AG08395 (cell line): ENCODE measurements at places on chromosomes 1 and 21.

GRCh38 chr1:205494115-205494514, 10.4 kb upstream of the CDK18 start:
- DNase-seq: no peak

GRCh38 chr1:10626791-10627410, 152.2 kb downstream of the PEX14 start:
- no peak for DNase-seq

DNA sequence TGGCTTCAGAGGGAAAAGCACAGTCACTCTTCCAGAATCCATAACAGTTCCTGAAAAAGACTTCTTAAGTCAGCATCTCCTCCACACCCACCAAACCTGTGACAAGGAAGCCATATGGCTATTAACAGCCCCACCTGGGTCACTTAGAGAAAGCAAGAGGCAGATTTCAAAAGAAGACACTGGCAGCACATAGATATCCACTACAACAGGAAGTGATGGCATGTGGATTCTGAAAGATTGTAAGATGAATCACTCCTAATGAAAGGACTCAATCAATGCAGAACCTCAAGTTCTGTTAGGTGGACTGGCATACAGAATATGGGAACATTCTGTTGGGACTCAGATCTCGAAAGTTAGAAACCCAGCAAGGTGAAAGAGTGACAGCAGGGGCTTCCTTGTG, 365.9 kb downstream of the TGFB2 start:
- DNase-seq: no peak

DNA sequence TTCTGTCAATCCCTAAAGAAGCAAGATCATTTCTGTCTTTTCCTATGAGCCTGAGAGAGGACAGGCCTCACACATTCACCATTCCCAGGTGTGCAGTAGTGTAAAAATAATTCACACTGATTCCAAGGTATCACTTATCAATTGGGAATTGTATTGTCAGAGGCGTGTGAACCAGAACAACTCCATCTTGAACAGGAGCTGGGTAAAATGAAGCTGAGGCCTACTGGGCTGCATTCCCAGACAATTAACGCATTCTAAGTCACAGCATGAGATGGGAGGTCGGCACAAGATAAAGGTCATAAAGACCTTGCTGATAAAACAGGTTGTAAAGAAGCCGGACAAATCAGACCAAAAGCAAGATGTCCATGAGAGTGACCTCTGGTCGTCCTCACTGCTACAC, 239.2 kb downstream of the SMYD3 start:
- no peak for DNase-seq

- DNase-seq: no peak
Observed at GRCh38 chr1:181119093-181119989, 30.8 kb downstream of the IER5 start.

DNA sequence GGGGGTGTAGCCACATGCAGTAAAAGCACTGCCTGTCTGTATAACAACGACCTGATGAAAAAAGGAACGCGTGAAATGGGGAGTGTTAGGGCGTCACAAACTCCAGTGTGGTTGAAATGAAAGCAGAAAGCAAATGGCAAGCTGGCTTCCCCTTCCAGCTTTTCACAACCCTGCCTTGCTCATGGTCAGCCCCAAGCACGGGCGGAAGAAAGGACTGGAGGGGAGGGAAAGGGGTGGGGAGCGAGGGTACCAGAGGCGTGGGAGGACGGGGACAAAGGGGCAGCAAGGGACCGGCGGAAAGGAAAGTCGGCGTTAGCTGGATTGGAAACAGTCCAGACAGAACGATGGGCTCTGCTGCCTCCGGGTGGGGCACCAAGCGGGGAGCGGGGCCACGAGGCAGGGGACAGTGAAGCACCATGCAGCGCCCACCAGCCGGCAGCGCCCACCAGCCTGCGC, 9.6 kb downstream of the VPS26C start:
- peak; percentile 10 for DNase-seq

DNA sequence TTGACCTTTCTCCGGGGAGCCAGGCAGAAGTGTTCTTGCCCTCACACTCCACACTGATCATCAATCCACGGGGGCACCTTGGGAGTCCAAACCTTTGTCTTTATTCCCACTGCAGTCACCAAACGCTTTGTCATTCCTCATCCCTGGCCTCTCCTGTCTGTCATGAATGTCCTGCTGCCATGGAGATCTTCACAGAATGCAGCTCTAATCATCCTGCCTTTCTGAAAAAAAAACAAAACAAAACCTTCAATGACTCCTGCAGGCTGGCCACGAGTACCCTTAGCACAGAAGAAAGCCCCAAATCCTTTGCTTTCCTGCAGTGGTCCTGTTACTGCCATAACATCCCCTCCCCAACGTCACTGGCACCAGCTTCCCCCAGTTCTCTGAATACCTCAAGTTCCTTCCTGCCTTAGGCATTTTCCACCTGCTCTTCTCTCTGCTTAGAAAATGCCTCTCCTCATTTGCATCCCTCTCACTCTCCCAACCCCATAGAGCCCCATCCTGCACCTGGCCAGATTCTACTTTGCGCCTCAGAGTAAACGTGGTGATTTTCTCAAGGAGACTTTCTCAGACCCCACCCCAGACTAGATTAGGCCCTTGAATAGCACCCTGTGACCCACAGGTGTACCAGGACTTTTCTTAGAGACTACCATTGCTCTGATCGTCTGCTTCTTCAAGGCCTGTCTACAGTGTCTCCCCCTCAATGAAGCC, 131.2 kb downstream of the AK5 start:
- no peak for DNase-seq

DNA sequence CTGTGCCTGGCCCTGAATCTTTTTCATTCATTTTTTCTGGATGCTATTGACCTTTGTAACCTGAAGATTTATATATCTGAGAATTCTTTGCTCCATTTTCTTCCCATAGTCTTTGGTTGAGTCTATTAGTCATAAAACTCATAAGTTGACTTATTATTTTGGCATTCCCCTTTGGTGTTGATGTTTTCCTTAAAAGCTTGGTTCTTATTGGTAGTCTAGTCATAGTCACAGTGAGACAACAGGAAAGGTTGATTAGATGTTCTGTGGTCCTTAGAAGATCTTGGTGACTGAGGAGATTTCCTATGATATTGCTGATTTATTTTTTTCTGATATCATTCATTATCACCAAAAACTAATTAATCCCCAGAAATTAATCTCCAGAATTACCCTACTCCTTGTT, 86.2 kb downstream of the PTPRC start:
- no peak for DNase-seq

DNA sequence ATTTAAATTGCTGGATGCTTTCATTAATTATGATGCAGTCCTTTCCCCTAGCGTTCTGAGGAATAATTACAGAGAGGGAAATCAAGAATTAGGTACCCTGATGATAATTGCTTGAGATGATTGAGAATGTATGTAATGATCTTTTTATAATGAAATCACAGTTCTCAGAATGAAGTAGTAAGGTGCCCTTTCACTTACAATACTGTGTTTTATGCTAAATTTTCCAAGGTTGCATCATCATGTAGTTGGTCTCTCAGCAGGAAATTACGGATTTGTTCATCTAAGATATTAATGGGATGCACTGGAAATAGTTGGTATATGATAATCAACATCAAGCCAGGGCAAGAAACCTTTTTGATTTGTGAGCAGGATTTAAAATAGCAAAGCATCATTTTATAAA, 34.1 kb downstream of the AGT start:
- no peak for DNase-seq

DNA sequence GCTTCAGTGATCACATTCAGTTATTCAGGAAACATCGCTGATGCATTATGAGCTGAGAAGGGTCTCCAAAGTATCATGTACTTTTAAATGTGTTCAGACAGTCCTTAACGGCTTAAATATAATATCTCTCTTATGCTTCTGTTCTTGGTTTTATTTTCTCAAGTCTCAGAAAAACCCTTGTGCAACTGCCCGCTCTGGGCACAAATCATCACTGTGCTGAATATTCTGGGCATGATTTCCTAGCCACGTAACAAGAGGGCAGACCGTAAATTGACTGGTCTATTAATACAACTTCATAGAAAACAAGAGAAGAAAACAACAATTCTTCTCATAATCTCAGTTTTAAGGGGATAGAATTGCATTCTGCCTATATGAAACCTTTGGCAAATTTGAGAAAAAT, 96.5 kb upstream of the EXO1 start:
- no peak for DNase-seq

DNA sequence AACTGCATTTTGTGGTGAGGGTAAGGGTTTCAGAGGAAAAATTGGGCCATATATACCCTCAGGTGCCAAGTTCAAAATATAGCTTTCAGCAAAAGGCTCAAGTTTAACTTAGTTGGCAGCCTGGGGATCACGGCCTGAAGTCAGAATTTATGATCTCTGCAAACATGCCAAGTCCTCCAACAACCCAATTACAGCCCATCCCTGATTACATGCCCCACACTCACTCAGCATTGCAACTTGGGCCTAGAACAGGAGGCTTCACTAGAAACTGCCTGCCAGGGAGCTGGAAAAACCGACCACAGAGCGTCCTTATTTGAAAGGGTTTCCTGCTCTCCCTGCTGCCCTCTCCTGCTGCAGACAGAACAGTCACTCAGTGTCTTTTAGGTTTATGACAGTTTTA, 12.4 kb downstream of the FYB2 start:
- no peak for DNase-seq
